ENCODE measurements at places on chromosomes 12 and 14. TPM values are rescaled to one million over a fixed set of nuclear protein-coding genes. Genes with fewer than 3 reads are reported as not detected.

GRCh38 chr14:91406982-91407381 is 10.6 kb downstream of the CCDC88C start:
- DNase-seq = no peak

DNA sequence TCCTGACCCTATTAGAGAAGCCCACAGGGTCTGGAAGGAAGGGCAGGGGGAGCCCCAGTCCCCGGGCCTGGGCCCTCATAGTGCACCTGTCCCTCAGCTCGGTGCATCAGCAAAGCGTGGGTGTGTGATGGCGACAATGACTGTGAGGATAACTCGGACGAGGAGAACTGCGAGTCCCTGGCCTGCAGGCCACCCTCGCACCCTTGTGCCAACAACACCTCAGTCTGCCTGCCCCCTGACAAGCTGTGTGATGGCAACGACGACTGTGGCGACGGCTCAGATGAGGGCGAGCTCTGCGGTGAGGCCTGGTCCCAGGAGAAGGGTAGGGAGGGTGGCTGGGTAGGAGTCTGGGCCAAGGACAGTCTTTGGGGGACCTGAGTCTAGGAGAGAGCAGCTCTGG is 26.3 kb upstream of the LRP1-AS start:
- DNase-seq = no peak

GRCh38 chr12:30626847-30627246 is 68.8 kb downstream of the IPO8 start:
- no peak for DNase-seq

- DNase-seq = no peak
Observed at GRCh38 chr14:106051796-106052195, 525.4 kb downstream of the TMEM121 start.

GRCh38 chr12:41769810-41770209 is 374.9 kb downstream of the GXYLT1 start:
- no peak for DNase-seq

- no peak for DNase-seq
Observed at GRCh38 chr14:68306934-68307789, 485.7 kb downstream of the ZFP36L1 start.

GRCh38 chr12:111454716-111455447 is 49.2 kb downstream of the SH2B3 start:
- DNase-seq = no peak

DNA sequence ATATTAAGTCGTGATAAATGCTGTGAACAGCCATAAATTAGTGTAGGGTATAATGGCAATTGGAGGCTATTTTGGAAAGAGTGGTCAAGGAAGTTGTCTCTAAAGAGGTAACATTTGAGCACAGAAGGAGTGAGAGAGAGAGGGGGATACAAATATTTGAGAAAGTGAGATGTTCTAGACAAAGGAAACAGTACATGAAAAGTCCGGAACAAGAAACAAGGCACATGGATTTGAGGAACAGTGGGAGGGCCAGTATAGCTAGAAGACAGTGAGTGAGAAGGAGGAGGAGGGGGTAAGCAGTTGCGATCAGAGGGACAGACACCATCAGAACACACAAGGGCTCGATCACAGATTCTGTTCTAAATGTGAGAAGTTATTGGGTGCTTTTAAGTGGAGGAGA is 20.1 kb upstream of the RNASE12 start:
- no peak for DNase-seq

The CCDC85C gene
- 31.4 TPM for total RNA-seq

The GLT8D2 gene
- total RNA-seq = 1.9 TPM

DNA sequence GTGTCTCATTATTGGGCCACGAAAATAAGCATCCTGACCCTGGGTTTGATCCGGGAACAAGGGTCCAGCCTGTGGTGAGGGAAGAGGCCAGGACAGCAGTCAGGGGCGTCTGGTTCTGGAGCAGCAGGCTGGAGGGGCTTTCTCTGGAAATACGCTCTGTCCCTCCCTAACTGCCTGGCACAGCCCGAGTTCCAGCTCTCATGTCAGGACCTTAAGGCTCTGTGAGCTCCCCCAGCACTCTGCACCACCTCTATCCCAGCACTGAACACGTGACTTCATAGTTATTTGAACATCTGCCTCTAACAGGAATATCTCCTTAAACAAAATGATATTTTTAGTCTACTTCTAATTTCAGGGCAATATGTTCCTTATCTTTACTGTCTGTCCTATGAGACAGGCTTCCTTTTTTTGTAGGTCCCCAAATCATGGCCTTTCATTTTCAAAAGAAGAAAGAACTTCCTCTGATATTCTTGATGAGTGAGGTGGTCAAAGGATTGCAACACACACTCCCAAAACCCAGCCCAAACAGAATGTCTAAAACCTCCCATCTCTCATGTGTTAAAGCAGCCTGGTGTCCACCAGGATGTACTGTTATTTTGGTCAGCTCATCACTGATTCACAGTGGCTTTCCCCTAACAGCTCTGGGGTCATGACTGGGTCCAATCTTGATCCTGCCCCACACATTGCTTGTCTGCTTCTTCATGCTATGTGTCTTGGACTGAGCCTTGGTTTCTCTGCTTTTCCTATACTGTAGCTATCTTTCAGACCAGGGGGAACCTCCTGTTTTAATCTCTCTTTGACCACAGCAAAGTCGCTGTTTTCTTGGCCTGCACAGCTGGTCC is 9.7 kb downstream of the AQP6 start:
- no peak for DNase-seq

The CCNT1 gene
- 57.0 TPM for total RNA-seq

- no peak for DNase-seq
Observed at GRCh38 chr14:90648421-90648820, 167.8 kb downstream of the TTC7B start.

DNA sequence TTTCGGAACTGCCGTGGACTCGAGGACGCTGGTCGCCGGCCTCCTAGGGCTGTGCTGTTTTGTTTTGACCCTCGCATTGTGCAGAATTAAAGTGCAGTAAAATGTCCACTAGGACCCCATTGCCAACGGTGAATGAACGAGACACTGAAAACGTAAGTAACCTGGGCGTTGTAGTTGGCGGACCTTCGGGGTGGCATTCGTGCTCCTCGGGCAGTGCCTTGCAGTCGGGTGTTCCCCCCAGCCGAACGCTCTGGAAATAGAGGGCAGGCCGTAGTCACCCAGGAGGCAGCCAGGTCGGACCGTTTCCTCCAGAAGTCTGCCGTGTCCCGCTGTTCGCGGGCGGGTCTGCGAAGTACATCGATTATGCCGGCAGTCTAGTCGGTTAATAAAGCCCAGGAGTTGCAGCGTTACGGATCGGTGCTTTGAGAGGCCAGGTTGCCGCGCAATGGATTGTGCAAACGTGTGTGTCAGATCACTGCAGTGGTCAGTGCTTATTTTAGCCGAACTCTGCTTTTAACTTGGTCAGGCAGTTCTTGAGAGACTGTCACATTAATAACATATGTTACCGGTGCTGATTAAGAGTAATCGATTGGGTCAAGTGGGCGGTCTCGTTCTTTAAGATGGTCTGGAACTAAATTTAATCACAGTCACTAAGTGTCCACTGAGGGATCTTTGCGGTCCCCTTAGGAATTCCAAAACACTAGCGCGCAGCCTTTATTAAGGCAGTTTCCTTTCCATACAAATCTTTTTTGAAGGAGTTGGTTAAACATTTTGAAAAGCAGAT is 906 bp downstream of the MARK3 start:
- peak; percentile 12 for DNase-seq

DNA sequence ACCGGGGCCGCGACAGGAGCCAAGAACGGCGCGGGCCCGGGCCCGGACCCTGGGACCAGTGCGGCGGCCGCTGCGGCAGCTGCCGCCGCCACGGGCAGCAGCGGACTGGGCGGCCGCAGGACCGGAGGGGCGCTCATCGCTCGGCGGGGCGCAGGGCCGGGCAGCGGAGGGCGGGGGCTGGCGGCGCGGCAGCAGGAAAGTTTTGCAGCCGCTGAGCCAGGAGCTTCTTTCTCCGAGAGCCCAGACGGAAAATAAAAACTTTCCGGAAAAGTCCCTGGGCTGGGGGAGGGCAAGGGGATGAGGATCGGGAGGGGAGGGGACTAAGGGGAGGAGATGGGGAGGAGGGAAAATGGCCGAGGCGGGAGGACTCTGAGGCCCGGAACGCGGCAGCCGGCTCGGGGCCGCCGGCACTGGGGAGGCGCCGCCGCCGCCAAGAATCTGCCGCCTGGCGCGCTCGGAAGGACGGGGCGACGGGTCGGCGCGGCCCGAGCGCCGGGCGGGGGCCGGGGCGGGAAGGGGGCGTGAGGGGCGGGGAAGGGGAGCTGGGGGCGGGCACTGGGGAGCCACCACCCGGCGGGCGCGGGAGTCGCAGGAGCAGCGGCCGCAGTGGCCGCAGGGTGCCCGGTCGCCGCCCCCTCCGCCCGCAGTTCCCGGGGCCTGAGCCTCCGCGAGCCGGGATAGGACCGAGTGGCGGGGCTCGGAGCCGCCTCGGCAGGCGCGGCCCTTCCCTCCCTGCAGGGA is at the start of gene PRKD1:
Gene PRKD1, minus strand, starts transcription at position 472 of the 741 bp plus-strand sequence.
- DNase-seq = peak; percentile 53

DNA sequence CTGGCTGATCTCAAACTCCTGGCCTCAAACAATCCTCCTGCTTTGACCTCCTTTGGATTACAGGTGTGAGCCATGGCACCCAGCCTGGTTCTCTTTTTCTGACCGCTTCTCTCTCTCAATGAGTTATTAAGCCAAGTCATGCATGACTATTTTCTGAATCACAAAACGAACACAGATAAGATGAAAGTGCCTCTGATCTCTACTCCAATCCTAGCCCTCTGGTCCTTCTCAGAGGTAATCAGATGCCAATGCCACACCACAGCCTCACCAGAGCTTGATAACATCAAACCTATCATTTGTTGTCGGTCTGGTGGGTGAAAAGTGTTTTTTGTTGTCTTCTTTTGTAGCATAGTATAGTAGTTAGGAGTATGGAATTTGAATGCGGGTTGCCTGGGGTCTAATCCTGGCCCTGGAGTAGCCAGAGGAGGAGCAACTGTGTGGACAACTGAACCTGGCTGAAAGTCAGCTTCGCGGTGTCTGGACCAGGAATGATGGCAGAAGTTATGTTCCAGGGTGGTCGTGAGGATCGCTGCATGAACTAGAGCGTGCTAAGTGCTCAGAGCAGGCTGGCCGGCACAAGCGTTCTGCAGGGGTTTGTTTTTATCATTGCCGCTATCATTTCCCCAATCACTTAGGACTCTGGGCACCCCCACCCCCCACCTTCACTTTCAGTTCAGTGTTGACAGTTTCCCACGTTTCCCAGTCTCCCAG is 77.9 kb downstream of the SPRING1 start:
- DNase-seq = no peak

GRCh38 chr12:49220972-49221371 is 32.1 kb upstream of the TUBA1A start:
- no peak for DNase-seq

- no peak for DNase-seq
Observed at GRCh38 chr14:68405961-68406360, 386.9 kb downstream of the ZFP36L1 start.

GRCh38 chr12:32679920-32680237 is 778 bp downstream of the DNM1L start:
- no peak for DNase-seq

The KRT86 gene
- total RNA-seq = not detected
